NCI-H1436 (cell line): ENCODE measurements at places on chromosomes 2 and 18.

DNA sequence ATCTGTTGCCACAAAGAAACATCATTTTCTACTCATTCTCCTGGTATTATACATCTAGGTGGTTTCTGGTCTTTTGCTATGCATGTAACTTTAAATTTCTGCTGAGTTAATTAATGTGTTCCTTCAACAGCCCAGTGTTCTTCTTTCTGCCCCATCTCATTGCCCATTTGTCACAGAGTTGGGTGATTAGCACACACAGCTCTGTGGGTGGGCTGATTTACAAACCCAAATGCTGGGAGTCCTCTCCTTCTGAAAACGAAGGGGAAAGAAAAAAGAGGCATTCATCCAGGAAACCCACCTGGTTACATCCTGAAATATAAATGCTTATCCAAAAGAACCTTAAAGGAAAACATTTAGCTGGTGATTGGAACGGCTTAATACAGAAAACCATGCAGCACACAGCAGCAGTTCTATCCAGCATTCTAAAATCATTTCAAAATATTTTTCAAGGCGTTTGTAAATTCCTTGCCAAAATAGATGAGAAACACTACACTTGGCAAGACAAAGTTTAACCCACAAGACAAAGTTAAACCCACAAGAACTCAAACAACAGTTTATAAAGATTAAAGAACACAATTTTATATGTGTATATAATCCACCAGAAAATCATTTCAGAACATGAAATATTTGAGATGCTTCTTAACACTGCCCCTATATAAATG, 177.9 kb downstream of the ANTXR1 start:
- no peak for DNase-seq

GRCh38 chr2:168633200-168633599, 169.2 kb upstream of the NOSTRIN start:
- DNase-seq, result no peak

DNA sequence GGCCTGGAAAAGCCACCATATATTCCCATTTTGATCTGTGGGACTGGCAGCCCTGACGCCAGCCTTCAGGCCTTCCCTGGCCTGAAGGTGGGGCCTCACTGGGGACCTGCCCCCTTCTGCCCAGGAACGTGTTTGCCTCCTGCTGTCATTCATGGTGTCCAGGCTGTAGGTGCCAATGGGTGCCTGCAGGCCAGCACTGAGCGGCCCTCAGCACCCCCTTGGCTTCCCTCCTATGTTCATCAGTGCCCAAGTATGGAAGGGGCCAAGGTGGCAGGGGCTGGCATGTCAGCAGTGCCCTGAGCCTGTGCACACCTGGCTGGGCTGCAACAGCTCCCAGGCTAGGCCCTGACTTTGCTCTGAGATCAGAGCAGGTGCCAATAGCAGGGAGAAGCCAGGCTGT, 800.3 kb upstream of the RAB6C start:
- no peak for DNase-seq

DNA sequence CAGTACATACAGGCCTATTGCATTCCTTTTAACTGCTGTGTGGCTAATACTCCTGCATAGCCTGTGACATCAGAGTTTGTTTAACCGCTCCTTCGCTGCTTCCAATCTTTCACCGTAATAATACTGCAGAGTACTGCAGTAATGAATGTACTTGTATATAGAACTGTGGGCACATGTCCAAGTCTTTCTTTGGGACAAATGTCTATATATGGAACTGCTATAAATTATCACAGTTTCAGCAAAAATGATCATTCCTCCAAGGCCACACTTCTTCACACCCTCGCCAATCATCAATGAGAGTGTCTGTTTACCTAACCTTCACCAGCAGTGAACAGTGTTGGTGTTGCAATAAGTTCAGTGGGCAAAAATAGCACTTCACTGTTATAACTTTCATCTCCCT, 230.4 kb downstream of the SP3 start:
- no peak for DNase-seq

- no peak for DNase-seq
Observed at GRCh38 chr2:3636586-3637310, 21.3 kb upstream of the ALLC start.

DNA sequence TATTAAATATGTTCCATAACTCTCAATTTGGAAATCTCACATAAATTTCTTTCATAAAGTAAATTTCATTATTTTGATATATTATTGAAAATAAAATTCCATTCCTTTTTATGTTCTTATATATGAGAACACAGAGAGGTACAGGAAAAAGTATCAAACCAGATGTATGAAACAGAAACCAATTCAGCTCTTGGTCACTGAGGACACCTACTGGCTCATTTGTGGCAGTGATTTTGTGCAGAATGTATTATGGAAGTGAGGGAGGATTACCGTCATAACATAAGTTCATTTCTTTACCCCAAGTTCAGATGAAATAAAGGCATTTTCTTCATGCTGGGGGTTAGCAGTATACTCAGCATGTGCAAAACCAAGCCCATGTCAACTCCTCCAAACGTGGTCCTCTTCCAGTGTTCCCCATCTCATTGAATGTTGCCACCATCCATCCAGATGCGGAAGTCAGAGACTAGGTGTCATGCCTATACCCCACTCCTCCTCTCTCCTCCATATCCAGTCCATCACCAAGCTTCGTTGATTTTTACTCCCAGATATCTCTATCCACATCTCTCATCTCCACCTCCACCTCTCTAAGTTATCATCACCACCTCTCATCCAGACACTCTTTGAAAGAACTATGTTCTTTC, 41.7 kb upstream of the MALL start:
- DNase-seq, result no peak

DNA sequence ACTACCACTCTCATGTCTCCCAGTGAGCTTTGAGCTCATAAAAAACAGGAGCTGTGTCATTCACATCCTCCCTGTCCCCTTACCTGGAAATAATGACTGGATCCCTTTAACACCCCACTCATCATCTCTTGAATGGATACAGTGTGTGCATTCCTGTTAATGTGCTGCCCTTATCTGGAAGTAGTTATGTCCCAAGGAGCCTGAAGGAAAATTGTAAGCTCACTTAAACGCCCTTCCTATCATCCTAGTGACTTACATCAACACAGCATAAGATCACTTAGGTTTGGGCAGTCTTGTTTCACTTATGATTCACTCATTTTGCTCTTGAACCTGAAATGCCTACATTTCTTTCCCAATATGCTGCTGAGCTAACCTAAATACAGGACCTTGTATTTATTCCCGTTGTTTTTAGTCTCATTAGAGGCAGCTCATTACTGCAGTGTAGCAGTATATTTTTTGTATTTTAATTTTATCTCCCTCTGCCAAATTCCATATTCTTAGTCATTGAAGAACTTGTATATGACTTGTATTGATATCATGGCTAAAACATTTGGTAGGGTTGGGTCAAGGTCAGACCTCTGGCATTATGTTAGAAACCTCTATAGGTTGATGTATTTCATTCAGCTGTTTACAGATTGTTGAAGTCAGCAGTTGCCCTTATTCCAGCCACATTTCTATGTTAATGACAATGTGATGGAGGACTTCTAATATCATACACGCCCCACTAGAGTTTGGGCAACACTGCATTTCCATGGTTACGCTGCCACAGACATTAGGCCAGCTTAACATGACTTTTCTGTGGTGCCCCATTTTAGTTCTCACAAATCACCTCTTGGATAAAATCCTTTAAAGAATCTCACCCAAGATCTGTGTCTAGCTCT, 72.9 kb downstream of the PKP4 start:
- DNase-seq, result no peak

GRCh38 chr2:64809216-64809615, 155.5 kb upstream of the SERTAD2 start:
- no peak for DNase-seq

- no peak for DNase-seq
Observed at GRCh38 chr2:200300065-200300464, 6.4 kb upstream of the SPATS2L start.
